Germinal center (tissue), 1 donor: ENCODE measurements at places on chromosomes 3 and 15.

DNA sequence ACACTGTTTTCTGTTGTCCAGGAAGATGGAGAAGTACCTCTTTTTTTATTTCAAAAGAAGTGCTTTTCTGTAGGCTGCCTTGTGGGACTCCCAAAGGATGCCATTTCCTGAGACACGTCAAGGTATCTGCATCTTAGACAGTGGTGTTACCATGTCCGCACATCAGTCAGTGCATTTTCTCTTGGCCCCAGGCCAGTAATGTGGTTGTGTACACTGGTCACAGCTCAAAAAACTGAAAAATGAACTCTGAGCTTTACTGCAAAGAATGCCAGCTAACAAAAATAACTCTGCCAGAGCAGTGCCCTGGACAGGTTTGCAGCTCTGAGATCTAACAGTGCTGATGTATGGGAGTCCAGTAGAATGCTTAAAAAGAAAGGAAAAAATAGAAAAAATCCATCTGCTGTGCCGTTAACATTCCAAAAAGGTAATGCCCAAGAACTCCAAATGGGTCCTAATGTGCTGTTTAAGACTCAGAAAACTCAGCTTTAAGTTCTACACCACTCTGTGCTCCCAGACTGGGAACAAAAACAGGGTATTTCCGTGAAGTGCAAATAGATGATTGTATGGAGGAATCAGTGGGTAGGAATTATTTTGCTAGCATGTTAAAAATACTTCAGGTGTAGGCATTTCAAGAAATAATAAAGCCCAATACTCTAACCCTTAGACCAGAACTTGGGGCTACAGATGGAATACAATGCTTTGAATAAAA lies 315.9 kb downstream of the FEZF2 start:
- no peak for DNase-seq

DNA sequence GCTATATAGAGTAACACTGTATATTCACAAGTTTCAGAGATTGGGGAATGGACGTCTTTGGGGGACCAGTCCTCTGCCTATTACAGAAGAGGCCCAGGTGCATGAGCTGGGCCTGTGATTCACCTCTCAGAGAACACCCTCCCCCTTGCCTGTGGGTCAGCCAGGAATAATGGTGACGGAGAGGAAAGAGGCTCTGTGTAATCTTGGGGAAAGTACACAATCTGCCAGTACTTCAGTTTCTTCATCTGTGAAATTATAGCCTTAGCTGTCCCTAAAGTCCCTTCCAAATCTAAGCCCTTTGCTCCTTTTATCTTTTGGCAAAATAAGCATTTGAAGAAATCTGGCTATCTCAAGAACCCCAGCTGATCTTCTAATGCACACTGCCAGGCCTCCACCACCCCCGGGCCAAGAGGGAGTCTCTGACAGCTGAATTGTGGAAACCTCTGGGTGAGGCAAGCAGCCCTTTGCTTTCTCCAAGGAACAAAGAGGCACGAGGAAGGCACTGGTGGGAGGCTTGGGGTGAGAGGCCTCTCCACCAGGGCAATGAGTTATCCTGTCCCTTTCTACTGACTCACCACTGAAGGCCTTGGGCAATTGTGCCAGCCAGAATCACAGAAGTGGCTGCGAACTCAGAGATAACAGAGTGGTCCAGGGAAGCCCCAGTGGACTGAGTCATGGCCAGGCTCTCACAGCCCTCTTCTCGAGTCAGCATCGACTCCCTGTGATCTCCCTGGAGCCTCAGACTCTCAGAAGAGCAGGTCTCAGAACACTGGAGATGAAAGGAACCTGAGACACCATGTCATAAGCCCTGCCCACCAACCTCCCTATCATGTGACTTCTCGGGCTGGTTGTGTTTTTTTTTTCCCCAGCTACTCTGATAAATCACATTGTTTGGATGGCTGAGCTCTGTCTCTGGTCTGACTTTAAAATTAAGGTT lies 31.8 kb downstream of the CCNL1 start:
- DNase-seq = no peak

GRCh38 chr15:68620721-68621527 lies 42.1 kb downstream of the CORO2B start:
- no peak for DNase-seq

- DNase-seq = no peak
Measured at GRCh38 chr3:176568189-176568588, 629.1 kb downstream of the TBL1XR1 start.

DNA sequence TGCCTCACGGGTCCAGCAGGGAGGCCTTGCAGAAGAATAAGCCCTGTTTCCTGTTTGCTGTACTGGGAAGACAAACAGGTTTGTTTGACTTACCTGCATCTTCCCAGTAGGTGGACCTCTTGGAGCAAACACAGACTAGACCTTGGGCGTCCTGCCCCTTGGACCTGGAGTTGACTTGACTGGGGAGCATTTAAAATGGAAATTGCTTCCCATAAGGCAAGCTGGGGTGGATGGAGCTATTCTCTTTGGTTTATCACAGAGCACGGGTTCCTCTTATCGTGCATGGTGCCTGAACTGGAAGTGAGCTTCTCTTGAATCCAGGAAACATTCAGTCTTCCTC lies 151.4 kb downstream of the RPLP1 start:
- DNase-seq = no peak

- DNase-seq = no peak
Measured at GRCh38 chr3:141429371-141430035, 57.3 kb upstream of the RASA2 start.

DNA sequence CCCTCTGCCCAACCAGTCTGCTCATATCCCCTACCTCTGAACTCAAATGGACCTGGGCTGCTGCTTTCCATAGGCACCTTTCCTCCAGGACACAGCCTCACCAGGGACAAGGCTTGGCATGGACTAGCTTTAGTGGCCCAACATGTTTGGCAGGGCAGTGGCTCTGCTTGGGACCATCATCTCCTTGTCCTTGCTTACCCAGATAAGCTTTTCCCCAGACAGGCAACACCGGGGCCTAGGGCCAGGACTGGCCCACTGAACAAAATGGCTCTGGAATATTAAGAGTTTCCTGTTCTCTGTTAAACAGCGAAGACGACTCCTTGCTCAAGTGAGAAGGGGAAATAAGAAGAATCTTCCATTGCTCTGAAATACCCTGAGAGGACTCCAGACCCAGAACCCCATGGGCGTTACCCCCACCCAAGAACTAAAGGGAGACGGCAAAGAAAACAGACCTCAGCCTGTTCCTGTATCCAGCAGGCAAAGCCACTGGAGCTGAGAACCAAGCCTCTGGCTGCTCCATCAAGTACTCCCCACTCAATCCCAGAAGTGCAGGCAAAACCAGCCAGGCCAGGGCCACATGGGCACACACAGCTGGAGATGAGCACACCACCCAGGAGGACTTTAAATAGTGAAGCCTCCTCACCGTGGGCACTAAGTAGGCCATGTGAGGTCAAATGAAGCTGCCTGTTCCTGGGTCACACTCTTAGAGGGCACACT lies 45.5 kb downstream of the CTNNB1 start:
- DNase-seq = no peak

DNA sequence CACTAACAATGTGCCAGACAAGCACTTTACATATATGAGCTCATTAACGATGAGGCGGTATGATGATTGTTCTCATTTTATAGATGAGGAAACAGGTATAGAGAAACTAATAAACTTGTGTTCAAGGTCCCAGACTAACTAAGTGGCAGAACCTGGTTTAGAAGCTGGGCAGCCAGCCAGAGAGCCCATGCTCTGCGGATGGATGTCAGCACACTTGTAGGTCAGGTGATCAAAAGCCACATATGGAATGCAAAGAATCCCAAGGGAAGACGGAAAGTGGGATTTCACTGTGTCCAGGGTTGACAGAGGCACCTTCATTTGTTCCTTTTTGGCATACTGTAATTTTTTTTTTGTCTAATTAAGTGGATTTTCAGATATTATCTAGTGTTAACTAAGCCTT lies 103.7 kb downstream of the EFL1 start:
- DNase-seq = no peak

DNA sequence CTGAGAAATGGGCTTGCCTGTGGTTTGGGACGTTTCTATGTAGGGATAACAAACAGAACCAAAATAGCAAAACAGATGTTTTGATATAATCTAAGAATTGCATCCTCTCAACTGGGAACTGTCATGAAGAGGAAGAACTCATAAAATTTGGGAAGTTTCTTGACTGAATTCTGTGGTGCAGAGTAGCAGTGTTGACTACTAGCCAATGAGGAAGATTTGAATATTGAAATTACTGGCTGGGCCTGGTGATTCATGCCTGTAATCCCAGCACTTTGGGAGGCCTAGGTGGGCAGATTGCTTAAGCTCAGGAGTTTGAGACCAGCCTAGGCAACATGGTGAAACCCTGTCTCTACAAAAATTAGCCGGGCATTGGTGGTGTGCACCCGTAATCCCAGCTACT lies 42.2 kb downstream of the ZNF609 start:
- DNase-seq = no peak

DNA sequence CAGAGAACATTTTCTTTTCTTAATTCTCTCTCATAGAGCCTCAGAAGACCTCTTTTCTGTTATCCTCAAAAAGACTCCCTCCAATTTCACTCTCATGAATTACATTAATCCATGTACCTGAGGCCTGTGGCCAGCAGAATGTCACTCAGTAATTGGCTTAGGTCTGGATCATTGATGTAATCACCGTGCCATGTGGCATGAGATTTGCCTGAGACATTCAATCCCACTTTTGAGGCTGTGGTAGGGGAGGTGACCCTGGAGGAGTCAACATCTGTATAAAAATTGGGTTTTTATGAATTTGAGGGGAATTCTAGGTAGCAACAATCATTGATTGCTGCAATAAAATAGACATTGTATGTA lies 295.3 kb downstream of the GBE1 start:
- DNase-seq = no peak

DNA sequence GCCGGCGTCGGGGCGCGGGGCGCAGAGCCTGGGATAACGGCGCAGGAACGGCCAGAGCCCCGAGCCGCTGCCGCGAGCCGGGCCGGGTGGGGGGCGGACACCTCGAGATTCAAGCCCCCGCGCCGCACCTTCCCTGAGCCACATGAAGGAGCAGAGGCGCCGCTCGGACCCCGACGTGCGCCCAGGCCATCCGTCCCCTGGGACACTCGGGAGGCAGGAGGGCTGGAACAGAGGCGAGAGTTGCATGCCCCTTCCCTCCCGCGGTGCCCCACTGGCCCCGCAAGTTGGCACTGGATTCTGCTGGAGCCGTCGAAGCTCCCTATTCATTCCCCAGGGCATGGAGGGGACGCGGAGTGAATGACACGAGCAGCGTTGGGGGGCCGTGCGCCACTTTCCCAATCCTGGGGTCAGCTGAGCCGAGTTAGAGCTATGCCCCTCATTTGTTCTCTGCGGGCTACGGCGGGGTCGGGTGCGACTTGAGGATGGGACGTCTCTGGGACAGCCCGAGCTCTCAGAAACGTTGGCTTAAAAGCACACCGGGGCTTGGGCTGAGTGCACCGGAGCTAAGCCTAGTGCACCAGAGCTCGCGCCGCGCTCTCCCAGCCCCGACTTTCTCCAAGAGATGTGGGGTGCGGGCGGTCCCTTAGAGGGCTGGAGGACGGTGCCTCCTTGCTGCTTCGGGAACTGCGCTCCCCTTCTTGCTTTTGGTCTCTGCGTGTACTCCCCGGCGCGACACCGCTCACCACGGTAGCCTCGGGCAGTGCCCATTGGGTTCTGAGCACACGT lies 588 bp downstream of the SLC6A1 start:
- DNase-seq = no peak

- no peak for DNase-seq
Measured at GRCh38 chr15:90232941-90233386, 777 bp downstream of the CIB1 start.

DNA sequence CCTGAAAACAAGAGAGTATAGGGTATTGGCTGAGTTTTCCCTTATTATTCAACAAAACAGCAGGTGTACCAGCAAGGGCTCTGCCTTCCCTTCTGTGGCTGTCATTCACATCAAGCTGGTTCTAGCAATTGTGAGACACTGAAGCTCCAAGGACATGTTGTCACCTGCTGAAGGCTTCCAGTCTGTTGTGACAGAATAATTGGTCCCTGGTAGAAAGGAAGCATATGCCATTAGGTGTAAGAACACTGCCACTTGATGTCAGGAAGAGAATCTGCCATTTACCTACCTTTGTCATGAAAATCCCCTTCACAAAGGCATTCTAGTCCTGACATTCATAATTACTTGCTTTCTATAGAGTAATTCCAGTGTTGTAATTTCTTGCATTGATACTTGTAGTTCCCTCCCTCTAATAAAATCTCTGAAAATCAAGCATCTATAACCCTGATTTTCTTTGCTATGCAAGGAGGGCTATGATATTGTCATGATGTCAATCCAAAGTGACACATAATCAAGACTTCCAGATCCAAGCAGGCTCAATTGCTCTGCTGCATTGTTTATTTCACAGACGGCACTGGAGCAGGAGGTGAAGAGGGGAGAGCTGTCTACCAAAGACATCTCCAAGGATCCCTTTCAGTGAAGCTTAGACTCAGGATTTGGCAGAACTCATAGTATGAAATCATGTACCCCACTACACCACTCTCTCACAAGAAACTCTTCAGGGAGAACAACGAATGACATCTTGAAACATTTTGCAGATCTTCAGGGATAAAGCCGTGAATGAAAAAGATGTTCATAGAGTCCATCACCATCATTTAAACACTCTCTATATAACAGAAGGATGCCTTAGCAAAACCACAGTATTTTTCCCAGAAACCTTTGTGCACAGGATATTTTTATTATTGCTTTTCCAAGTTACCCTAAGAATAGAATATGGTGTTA lies 425.3 kb downstream of the RBMS3 start:
- no peak for DNase-seq

DNA sequence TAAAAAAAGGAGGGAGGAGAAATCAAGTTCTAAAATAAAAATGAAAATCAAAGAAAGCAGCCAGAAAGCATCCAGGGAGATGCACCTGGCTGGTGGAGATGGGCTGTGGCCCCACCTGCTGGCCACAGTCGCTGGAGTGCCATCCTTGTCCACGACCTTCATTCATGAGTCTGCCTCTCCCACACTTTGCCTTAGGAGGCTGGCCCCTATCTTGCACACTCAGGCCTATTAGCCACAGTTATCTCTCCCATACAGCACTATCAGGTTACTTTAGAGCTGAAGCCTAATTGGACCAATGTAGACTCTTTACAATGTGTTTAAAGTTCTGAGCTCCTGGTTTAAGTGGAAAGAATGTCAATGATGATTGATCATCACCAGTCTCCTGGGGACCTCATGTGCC lies 392.0 kb upstream of the RORA start:
- peak; percentile 30 for DNase-seq

GRCh38 chr3:55629432-55629831 lies 142.3 kb upstream of the WNT5A start:
- DNase-seq = no peak

DNA sequence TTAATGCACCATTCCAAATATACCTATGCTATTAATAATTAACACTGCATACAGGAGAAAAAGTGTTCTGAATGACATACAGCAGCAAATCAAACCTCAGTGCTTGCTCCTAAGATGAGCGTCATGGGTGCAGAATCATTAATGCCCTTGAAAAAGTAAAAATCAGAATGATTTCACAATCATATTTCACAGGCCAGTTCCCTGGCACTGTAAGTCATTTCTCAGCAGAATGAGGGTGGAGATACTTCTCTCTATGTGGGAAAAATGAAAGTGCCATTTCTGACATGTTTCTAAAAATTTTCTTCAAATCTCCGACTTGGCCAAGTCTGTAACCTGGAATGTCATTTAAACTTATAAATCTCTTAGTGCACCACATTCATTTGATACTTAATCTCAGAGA lies 549.8 kb upstream of the AGTR1 start:
- no peak for DNase-seq

GRCh38 chr3:163218336-163218735 lies 1721.7 kb downstream of the OTOL1 start:
- DNase-seq = no peak
